ENCODE measurements at places on chromosomes 11 and 22.

DNA sequence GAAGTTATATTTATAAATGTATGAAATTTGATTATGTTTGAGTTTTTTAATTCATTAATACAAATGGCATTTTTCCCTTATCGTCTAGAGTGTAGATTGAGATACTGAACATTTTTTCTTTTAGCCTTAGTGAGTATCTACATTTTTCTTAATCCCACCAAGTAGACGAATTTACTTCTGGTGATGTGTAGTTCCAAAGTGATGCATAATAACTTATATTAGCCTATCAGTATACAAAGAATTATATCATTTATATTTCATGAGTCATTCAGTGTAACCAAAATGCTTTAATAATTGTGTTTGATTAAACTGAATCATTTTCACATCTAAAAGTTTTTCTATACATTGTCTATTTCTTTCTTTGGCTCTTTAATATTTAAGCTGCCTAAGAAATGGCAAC is 745.6 kb upstream of the LUZP2 start:
- DNase-seq: no peak

- DNase-seq: no peak
Observed at GRCh38 chr11:44470854-44471253, 94.6 kb upstream of the CD82 start.

- no peak for DNase-seq
Observed at GRCh38 chr11:13701506-13701905, 33.0 kb downstream of the FAR1 start.

DNA sequence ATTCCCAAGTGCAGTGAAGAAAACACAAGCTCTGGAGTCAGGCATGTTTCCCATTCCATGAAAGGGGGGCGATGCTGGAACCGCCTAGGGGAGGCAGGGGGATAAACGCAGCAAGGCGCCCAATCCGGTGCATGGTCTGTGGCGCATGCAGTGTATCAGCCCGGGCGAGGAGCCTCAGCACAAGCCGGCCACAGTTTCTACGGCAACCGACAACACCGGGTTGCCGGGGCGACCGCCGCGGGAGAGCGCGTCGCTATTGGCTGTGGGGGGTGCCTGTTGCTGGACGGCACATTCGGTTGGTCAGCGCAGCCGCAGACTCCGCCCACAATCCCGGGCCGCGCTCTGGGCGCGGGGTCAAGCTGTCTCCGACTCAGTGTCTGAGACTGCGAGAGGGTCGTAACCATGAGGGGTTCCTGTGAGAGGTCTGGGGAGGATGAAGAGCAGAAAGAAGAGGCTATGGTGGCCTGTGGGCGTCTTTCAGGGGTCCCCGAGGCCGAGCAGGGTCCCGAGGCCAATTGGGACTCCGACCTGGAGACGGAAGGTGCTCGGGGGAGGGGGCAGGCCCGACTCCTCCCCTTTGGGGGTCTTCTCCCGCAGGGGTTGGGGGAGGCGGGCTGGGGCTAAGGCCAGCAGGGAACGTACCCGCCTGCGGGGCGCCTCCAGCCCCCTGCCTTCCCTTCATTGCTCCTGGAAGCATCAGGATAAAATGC is at the start of gene LRRC74B:
Gene LRRC74B, plus strand, starts transcription at position 362 of the 710 bp plus-strand sequence. Its CDS starts 41 bp downstream, at position 403.
- DNase-seq: peak; percentile 47

- DNase-seq: no peak
Observed at GRCh38 chr11:79276736-79277325, 164.0 kb downstream of the TENM4 start.

GRCh38 chr11:65309006-65309405 is 5.7 kb upstream of the CDC42EP2 start:
- DNase-seq: no peak

DNA sequence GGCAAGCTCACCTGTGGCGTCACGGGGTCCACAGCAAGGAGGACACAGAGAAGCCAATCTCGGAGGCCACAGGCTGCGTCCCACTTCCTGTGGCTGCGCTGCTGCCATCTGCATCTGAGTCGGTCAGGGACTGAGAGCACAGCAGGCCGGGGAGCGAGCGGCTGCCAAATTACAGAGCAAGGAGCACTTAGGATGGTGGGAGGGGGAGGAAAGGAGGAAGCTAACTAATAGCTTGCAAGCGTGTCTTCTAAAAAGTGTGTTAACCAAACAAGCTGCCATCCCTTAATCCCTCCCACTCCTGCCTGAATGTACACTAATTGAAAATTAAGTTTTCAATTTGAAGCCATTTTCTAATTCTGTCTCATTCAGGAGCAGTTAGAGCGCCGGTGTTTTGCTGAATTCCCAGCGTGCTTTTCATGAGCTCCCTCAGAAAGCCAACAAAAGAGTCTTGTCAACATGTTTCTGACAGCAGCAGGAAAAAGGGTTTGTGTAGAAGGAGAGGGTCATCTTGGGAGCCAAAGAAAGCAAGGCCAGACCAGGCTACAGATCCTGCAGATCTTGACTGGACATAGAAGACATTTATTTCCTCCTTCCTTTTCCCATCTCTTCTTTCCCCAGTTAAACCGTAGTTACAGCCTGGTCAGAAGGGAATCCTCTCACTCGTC is 42.4 kb upstream of the API5 start:
- DNase-seq: no peak

- no peak for DNase-seq
Observed at GRCh38 chr11:33376331-33377310, 119.4 kb downstream of the HIPK3 start.

- no peak for DNase-seq
Observed at GRCh38 chr11:74007691-74008372, 1.1 kb downstream of the UCP3 start.

- no peak for DNase-seq
Observed at GRCh38 chr22:35601743-35602615, 15.2 kb downstream of the MB start.

DNA sequence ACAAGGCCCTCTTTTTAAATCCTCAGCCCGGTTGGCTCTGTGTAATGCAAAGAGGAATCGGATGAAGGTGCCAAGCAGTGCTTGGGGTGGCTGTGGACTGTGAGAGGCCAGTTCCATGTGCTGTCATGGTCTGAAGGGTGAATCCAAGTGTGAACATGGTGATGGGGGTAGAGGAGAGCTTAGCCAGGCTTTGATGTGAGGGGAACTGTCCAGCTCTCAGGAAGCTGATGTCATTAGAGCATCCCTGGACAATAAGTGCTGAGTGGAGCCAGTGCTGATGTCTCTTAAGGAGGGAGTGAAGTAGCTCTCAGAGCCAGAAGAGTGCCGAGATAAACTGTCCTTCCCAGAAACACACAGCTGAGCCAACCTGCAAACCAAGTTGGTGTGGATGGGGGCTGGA is 53.6 kb downstream of the NAV2 start:
- DNase-seq: no peak

GRCh38 chr11:119889728-119890280 is 160.8 kb upstream of the NECTIN1 start:
- DNase-seq: no peak

DNA sequence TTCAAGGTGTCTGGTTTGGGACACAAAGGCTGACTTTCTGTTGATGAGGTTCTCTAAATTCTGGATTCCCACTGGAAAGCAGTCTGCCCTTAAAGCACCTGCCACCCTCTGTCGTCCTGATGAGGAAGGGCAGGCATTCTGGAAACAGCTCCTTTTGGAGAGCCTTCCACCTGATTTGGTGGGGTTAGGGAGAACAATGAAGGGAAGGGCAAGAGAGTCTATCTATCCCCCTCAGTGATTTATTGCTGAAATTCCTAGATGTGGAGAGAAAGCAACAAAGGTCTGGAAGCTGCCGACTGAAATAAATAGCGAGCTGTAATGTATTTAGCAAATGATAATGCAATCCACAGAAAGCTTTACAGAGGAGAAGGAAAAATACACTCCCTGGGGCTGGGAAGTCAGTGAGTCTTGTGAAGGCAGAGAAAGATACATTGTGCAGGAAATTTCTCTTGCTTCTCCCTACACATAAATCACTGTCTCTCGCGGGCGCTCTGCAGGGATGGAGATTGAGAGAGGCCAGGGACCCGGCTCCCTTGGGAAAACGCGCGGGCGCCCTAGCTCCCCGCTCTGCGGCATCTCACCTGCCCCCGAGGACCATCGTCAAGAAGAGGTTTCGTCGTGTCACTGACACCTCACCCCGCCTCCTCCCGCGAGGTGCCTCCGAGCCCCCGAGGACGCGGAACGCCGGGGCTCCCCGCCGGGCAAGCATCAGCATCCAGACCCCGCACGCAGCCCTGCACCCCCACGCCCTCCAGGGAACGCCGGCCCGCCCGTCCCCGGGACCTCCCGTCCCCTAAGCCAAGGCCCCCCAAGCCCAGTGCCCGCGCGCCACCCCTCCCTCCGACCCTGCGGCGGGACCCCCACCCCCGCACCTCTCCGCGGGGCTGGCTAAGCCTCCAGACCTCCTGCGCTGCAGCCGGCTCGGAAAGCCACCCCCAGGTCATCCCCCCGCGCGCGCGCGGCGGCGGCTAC is 673 bp downstream of the CDON start:
- DNase-seq: peak; percentile 39

DNA sequence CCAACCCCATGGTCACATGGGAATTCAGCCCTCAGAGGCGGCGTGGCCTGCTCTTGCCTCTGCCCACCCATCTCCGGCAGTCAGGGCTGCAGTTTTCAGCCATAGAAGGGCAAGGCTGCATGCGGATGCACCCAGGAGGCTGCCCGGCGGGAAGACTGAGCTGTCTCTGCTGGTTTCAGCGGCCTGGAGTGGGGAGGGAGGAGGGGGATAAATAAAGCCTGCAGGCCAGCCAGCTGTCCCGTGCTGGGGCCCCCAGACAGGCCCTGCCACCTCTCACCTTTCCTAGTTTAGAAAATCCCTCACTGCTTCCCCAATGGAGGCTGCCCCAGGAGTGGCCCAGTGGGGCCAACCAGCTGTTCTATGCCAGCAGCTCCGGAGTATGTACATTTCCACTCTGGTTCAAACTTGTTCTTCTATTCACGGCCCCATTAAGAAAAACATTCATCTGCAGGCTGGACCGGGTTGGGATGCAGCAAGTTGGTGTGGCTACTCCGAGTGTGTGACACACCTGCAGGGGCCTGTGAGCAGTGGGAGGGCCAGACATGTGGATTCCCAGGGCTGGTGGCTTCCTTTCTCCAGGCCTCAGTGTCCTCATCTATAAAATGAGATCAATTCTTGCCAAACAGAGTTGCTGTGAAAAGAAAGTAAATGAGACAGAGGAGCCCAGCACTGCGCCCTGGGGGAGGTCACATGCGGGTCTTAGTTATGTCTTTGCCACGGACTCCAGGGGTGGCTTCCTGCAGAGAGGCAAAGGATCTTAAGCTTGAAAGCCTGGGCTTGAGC is 5.0 kb downstream of the MICALL1 start:
- DNase-seq: no peak

DNA sequence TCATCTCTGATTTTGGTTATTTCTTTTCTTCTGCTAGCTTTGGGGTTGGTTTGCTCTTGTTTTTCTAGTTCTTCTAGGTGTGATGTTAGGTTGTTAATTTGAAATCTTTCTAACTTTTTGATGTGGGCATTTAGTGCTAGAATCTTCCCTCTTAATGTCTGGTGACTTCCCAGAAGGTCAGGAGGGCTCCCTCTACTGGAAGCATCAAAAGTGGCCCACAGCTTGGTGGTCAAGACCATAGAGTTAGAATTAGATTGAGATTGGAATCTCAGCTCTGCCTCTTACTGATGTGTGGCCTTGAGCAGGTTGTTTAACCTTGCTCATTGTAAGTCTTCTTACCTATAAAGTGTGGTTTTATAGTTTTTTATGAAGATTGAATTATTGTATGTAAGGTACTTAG is 99.3 kb downstream of the FDX1 start:
- DNase-seq: no peak

DNA sequence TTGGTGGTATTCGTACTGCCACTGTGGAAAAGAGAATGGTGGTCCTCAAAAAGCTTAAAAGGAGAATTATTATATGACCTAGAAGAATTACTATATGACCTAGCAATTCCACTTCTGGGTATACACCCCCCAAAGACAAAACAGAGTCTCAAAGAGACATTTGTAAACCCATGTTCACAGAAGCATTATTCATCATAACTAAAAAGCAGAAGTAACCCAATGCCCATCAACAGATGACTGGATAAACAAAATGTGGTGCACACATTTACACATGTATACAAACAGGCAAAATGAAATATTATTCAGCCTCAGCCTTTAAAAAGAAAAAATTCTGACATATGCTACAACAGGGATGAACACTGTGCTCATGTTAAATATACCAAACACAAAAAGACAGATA is 89.4 kb downstream of the ARHGAP32 start:
- no peak for DNase-seq

DNA sequence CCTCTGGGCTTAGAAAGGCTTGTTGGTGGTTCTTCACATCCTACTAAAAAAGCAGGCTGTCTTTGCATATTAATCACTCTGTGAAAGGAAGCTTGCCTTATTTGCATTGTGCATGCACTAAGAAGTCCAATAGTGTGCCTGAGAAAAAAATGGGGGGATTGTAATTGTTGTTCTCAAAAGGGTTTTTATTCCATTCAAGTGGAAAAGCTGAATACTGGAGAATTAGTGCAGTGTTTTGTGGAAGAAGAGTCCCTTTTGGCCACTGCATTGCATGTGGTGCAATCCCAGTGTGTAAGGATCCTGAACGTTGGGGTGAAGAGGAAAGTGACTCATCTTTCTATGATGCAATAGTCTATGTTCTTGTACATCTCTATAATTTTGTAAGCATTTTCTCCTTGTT is 16.5 kb downstream of the NCAM1 start:
- DNase-seq: no peak

GRCh38 chr11:114239753-114240161 is 56.4 kb upstream of the NNMT start:
- no peak for DNase-seq

- DNase-seq: no peak
Observed at GRCh38 chr11:74675761-74676160, 55.5 kb downstream of the CHRDL2 start.

DNA sequence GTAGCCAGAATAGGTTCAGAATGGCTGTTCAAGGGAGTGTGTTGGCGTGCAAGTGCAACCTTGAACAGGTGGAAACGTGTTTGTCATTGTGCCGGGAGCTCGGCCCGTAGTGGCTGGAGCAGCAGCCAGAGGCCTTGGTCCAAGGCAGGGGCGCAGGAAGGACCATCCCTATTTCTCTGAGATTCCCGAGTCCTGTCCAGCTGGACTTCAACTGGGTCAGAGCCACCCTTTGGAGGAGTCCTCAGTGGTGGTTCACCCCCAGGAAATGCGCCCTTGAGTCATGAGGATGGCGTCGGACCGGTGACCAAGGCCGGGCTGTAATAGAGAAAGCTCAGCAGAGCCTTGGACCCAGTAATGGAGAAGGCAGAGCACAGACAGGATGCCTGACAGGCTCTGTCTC is 1402.0 kb downstream of the BRD1 start:
- no peak for DNase-seq

DNA sequence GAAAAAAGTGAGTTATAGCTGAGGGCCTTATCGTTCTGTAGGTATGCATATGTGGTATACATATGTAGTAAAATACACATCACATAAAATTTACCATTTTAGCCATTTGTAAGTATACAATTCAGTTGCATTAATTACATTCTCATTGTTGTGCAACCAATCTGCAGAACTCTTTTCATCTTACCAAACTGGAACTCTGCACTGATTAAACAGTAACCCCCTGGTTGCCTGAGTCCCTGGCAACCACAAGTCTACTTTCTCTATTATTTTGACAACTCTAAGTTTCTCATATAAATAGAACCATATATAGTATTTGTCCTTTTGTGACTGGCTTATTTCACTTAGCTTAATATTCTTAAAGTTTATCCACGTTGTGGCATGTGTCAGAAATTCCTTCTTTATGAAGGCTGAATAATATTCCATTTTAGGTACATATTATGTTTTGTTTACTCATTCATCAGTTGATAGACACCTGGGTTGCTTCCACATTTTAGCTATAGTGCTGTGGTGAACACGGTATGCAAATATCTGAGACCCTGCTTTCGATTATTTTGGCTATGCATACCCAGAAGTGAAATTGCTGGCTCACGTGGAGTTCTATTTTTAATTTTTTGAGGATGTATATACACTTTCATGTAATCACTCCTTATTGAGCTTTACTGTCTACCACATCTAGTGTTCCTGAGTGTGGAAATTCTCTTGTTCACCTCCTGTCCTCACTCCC is 1.6 kb upstream of the DDX10 start:
- DNase-seq: no peak
